ENCODE measurements at places on chromosomes 13 and 19.

DNA sequence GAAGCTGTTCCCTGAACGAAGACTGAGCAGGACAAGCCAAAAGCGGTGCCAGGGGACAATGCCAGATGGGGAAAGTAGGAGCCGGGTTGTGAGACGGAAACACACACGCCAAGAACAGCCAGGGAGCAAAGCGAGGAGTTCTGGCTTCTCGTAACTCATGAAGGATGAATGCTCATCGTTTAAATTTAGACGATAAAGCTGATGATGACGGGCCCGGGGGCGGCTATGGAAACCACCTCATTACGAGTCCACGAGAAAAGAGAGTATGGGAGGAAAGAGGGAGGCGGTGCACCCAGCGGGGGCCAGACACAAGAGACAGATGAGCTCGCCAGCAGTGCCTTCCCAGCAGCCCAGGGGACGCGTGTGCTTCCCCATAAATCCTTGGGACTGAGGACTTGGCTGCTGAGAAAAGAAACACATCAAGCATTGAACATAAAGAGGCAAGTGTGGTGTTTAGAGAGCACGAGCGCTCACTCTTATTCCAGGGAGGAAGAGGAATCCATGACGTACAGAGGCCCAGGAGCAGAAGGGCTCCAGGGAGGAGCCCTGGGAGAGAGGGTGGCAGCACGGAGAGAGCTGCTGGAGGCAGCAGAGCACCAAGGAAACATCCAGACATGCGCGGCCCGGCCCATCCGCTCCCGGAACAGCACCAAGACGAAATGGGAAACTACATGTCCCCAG is 70.7 kb downstream of the EPS15L1 start:
- DNase-seq, result no peak

DNA sequence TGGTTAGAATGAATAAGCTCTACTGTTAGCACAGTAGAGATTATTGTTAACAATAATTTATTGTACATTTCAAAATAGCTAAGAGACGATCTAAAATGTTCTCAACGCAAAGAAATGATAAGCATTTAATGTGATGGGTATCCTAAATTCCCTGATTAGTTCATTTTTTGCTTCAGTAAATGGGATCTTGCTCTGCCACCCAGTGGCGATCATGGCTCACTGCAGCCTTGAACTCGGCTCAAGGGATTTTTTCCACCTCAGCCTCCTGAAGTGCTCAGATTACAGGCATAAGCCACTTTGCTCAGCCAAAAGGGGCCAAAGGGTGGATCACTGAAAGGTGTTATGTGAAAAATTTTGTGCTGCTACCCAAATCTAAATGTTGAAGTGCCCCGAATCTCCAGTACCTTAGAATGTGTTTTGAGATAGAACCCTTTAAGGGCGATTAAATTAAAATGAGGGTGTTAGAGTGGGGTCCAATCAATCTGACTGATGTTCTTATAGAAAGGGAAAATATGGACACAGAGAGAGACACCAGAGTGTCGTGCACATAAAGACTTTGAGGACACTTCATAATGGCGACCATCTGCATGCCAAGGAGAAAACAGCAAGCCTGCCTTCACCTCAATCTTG is 31.5 kb upstream of the ZNF766 start:
- no peak for DNase-seq

DNA sequence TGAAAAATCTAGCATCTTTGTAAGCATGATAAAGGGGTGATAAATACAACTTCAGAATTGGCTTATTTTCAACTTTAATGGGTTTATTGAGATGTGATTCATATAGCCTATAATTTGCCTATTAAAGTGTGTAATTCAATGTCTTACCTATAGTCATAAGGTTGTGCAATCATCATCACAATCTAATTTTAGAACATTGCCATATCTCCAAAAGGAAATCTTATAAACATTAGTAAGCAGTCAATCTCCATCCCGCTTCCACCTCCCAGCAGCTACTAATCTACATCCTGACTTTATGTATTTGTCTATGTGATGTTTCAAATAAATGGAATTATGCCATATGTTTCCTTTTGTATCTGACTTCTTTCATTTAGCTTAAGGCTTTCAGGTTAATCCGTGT is 145.2 kb upstream of the KLHL1 start:
- no peak for DNase-seq

DNA sequence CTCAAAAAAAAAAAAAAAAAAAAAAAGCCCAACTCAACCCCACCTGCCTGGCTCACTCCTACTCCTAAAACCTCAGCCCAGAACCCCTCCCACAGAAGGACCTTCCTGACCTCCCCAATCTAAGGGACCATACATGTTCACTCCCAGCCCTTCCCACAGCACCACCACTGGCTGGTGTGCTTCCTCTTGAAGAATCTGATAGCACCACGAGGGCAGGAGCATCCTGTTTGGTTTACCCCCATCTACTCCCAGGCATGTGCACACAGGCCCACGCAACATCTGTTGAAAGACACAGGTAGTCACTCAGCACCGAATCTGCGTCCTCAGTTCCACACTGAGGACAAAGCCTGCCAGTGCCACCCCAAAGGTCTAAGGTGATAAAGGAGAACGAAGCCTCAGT is 8.2 kb downstream of the LATS2 start:
- peak; percentile 84 for DNase-seq

- DNase-seq, result no peak
These were observed 58.2 kb upstream of the TEX29 start for GRCh38 chr13:111262281-111262680.

GRCh38 chr13:100128373-100128772 is 39.5 kb downstream of the PCCA start:
- DNase-seq, result no peak

DNA sequence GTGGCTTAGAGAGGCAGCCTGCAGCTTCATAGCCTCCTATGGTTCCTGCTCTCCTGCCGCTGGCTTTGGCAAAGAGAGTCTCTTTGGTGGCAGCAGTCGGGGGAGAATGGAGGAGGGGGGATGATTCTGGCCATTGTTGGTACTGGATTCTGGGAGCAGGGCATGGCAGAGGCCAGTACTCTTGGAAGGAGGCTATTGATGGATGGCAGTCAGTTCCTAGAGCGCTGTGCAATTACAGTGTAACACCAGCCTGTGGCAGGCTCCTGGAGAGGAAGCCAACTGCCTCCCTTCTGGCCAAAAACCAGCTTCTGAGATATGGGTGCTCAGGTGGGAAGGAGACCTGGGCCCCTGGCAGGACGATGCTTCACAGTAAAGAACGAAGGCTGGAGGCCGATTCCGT is 47.9 kb upstream of the TMTC4 start:
- DNase-seq, result no peak

DNA sequence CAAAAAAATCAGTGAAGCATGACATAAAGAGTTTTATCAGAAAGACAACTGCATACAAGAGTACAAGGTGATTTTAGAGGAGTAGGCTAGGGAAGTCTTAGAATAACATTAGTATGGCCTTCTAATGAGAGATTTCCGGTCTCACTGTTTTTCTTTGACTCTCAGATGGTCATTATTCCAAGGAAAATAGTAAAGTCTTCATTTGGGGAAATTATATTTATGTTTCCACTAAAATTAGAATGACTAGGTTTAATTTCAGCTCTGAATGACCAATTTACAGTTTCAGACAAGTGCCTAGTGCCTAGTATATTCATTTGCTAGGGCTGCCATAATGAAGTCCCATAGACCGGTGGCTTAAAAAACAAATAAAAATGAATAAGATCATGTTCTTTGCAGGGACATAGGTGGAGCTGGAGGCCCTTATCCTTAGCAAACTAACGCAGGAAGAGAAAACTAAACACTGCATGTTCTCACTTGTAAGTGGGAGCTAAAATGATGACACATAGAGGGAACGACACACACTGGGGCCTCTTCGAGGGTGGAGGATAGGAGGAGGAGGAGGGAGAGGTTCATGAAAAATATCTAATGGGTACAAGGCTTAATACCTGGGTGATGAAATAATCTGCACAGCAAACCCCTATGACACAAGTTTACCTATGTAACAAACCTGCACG is 303.1 kb downstream of the PCDH9 start:
- no peak for DNase-seq

DNA sequence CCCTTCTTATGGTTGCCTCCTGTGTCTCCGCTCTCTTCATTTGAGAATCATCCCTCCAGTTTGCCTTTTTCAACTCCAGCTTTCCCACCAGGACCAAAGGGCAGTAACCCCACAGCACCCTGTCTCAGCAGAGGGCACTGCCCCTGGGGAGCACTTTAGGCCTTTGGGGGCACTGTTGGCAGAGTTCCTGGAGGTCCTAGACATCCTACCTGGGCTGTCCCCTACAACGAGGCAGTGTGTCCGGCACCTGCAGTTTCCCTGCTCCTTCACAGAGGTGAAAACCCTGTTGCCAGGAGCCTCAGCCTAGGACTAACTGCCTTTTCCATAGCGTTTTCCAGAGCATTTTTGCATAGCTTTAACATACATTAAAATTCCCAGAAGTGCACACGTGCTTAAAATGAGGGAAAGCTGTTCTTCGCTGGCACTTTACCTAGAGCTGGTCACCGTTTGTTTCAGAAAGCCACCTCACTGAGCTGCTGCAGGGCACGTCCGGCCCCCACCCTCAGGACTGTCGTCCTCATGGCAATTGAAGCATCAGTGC is 234.9 kb downstream of the TEX29 start:
- DNase-seq, result no peak

GRCh38 chr13:39510316-39510695 is 92.7 kb downstream of the LHFPL6 start:
- DNase-seq, result no peak

GRCh38 chr19:16516923-16517610 is 20.9 kb downstream of the C19orf44 start:
- no peak for DNase-seq

- DNase-seq, result no peak
These were observed 725 bp downstream of the ZNF682 start for GRCh38 chr19:20038358-20039202.

GRCh38 chr19:7986321-7987113 is 18.9 kb downstream of the ELAVL1 start:
- DNase-seq, result no peak

DNA sequence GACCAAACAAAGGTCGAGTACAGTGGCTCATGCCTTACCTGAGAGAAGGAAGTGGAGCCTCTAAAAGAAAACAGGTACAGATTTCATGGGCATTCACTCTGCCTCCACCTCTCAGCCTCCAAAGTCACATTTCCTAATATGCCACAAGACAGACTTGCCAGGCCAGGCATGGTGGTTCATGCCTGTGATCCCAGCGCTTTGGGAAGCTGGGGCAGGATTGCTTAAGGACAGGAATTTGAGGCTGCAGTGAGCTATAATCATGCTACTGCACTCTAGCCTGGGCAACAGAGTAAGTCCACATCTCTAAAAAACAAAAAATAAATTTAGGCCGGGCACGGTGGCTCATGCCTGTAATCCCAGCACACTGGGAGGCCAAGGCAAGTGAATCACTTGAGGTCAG is 10.9 kb upstream of the DNMT1 start:
- no peak for DNase-seq

GRCh38 chr13:95323930-95324662 is 22.8 kb upstream of the ABCC4 start:
- DNase-seq, result no peak

DNA sequence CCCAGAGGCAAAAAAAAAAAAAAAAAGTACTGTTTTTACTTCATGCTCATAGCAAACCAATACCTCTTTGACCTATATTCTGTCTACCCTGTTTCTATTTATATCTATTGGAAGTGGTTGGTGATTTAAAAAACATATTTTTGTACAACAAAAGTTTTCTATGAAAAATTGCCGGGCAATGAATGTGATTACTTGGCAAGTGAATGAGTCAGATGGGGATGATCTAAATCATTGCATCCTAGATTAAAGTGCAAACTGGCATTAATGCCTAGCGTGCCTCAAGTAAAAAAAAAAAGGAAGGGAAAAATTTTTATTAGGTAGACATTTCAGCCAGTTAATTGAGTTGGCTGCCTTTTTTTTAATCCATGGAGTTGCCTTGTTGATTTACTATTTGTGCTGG is 500.6 kb downstream of the KCTD12 start:
- no peak for DNase-seq

- DNase-seq, result no peak
These were observed 789.7 kb upstream of the PRR20A start for GRCh38 chr13:56351041-56351440.
